ENCODE measurements at places on chromosomes 2 and 18.

GRCh38 chr2:32812316-32812715, 134.4 kb upstream of the LTBP1 start:
- DNase-seq = no peak

- no peak for DNase-seq
Measured at GRCh38 chr2:11910971-11911370, 164.5 kb downstream of the LPIN1 start.

DNA sequence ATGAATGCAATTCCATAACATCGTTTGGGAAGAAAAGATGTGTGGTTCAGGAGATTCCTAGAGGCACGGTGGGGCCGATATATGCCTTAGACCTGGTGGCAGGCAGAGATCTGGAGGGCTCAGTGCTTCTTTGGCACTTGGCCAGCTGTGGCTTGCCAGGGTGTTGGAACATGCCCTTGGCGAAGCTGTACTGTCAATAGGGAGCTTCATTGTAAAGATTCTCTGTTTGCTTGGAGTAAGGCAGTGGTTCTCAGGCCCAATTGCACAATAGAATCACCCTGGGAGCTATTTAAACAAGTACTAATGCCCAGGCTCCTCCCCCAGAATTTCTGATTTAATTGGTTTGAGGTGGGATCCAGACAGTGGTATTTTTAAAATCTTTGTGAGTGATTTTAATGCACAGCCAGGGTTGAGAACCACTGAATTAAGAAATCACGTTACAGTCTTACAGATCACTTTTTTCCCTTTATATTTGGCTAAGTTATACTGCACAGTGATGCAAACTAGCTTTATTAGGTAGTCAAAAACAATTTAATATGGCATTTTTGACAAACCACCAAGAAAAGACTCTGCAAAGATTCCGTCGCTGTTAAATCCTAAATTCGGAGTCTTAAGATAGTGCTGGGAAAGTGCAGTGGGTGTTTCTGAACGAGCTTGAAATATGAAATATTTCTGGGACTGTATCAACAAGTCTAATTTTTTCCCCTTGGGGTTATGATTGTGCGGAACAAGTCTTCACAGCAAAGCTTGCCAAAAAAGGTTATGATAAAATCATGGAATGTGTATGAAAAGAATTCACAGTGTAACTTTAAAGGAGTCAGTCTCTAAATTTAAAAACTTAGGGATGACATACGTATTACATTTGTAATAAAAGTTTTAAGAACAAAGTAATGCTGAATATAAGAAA, 78.0 kb downstream of the CRIM1 start:
- DNase-seq = no peak

DNA sequence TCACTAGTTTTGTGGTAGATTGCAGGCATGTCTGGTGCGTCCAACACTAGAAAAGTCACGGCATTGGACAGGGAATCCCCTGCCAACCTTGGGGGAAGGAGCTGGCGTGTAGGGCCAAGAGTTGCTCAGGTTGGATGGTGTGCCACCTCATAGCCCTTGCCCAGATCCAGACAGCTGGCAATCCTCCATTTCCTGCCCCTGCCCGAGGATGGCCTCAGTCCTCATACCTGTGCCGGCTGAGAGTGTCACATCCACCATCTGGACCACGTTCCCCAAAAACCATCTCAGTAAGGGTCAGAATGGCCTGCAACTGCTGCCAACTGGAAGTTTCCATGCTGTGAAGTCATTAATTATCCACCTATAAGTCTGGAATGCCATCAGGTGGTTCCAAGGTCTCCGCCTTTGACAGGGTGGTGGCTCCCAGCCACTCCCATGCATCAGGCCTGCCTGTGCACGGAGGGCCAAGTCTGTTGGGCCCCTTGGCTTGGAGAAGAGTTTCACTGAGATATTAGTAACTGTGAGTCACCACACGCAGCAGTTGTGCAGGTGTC, 55.0 kb downstream of the IMPA2 start:
- no peak for DNase-seq

- DNase-seq = no peak
Measured at GRCh38 chr2:39547811-39548719, 111.0 kb upstream of the MAP4K3 start.

- no peak for DNase-seq
Measured at GRCh38 chr2:143524119-143524553, 394.9 kb downstream of the ARHGAP15 start.

DNA sequence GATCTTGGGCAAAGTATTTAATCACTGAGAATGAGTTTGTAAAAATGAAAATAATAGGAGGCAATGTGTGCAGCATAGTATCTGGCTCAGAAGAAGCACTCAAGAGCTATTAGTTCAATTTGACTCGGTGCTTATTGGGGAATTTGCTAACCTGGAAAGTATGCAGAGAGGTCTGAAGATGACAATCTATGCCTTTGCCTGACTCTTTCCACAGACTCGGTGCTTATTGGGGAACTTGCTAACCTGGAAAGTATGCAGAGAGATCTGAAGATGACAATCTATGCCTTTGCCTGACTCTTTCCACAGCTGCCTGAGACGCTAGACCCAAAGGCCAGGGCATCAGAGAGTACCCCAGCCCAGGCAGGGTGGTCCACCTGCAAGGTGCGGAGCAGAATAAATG, 12.2 kb upstream of the SH3BP4 start:
- no peak for DNase-seq

GRCh38 chr2:121255358-121255757, 29.6 kb downstream of the TFCP2L1 start:
- no peak for DNase-seq

GRCh38 chr2:21251216-21251980, 127.6 kb downstream of the TDRD15 start:
- no peak for DNase-seq

DNA sequence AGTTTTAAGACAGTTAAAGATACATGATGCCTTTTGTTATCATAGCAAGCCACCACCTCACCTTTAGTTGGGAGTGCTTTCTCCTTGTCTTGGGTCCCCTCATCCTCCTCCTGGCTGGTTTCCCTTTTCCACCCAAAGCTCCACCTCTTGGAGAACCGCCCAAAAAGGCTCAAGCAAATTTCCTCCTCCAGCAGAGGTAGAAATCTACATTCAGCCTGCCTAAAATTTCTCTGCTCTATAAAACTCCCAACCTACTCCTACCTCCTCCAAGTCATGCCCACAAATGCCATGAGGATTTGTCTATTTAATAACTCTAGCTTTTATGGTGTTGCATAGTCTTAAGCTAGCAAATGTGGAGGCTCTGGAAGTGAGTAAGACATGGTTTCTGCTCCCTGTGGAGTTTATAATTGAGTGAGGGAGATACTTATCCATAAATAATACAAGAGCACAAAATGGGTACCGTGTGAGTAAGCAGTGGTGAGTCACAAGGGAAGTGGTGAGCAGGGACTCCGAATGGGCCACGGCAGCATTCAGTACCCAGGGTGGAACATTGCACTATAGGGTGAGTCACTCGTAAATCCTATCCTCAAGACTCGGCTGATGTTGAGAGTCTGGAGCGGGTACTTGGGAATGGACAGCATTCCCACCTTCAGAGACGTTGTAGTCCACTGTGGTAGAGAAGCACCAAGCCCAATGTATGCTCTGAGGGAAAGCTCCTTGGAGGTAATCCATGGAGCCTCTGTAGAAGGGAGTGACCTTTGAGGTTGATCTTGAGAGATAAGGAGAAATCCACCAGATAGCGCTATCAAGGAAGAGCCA, 146.3 kb downstream of the RTN4 start:
- DNase-seq = peak; percentile 27

DNA sequence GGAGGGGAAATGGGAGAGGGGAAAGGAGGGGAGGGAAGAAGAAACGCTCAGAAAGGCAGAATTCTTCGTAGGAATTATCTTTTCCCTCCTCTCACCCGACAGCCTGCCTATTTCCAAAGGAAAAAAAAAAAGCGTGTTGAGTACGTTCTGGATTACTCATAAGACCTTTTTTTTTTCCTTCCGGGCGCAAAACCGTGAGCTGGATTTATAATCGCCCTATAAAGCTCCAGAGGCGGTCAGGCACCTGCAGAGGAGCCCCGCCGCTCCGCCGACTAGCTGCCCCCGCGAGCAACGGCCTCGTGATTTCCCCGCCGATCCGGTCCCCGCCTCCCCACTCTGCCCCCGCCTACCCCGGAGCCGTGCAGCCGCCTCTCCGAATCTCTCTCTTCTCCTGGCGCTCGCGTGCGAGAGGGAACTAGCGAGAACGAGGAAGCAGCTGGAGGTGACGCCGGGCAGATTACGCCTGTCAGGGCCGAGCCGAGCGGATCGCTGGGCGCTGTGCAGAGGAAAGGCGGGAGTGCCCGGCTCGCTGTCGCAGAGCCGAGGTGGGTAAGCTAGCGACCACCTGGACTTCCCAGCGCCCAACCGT, at the start of gene GAD1:
TSS of gene GAD1 (plus strand) at position 384 of the 589 bp plus-strand sequence. CDS start 1,705 bp downstream, outside the sequence.
- DNase-seq = peak; percentile 43

GRCh38 chr2:99127981-99128380, 13.5 kb upstream of the C2orf15 start:
- DNase-seq = no peak

GRCh38 chr2:175203621-175204496, 22.3 kb upstream of the ATP5MC3 start:
- no peak for DNase-seq

DNA sequence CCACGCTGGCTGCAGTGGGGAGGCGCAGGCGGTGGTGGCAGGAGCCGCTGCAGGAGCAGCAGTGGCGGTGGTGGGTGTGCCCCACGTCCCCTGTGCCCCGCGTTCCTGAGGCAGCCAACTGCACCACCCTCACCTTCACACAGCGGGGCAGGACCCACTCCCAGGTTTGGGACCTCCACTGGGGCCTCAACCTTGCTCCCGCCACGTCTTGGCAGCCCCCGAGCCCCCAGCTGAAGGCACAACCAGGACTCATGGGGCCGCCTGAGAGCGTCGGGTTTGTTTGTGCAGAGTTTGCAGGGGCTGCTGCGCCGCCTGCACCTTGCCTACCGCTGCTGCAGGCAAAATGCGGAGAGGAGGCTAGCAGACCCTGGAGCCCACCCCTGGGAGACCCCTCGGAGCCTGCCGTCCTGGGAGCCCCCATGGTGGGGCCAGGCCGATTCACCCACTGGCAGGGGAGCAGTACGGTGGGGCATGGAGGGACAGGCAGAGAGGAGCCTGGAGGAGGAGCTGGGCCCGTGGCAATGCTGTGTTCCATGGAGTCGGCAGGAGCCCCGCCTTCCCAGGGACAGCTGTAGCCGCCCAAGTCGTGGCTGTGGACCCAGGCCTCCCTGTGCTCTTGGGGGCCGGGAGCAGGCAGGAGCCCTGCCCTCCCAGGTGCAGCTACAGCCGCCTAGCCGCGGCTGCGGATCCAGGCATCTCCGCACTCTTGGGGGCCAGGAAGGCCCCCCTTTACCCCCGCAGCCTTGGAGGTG, 14.7 kb upstream of the EML6 start:
- peak; percentile 9 for DNase-seq

DNA sequence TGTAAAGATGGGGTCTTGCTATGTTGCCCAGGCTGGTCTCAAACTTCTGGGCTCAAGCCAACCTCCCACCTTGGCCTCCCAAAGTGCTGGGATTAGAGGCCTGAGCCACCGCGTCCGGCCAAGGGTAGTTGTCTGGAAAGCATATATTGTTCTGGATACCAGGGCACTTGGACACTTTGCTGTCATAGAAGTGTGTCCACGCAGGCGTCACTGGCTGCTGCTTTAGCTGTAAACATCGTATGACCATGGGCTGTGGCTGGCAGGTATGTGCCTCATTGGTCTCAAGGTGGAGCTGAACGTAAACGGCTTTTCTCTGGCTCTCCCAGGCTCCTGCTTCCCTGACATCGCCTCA, 3.2 kb upstream of the GPR35 start:
- DNase-seq = no peak

DNA sequence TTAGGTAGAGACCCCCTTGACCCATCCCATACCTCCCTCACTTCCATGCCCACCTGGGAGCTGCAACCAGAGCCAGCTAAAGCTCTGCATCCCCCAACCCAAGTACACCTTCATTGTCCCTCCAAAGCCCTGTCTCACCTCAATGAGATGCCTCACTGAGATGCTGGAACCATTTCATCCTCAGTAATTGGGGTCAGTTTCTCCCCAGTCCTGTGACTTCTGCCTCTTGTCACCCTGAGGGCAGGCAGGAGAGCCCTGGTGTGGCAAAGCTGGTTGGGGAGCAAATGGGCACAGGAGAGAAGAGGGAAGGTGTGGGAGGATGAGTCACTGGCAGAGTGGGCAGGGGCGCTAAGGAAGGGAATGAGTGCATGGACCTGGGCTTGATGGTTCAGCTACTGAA, 27.9 kb upstream of the NT5DC4 start:
- no peak for DNase-seq

DNA sequence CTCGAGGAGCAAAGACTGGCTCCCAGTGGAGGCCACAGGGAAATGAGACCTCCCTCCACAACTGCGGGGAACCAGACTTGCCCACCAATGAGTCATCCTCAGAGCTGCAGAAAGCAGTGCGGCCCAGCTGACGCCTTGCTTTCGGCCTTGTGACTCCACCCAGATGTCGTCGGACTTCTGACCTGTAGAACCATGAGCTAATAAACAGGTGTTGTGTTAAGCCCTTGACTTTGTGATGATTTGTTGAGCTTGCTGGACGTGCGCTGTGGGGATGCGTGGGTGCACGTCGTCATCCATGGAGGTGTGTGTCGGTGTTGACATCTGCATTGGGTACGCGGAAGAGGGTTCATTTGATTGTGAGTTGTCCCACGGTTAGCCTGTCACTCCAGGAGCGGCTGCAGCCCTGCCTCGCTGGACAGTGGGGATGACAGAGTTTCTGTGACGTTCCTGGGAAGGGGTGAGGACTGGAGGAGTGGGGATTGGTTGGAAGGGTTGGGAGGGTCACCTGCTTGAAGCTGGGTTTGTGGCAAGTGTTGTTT, 154.1 kb downstream of the SH3BP4 start:
- no peak for DNase-seq

DNA sequence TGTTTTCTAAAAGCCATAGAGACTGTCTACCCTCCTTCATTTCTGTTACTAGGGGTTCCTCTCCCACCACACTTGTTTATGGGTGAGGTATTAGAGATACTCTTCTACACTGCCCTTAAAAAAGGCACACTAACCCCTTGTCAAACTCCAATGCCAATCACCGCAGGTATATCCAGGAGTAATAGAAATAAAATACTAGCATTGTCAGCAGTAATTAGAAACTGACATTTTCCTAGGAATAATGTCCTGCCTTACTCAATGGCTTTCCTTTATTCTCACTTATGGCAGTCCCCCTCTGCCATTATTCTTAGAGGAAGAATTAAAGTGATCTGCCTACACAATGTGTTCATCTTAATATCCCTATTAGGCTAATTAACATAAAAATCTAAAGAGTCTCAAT, 5.0 kb upstream of the BUB1 start:
- DNase-seq = no peak

DNA sequence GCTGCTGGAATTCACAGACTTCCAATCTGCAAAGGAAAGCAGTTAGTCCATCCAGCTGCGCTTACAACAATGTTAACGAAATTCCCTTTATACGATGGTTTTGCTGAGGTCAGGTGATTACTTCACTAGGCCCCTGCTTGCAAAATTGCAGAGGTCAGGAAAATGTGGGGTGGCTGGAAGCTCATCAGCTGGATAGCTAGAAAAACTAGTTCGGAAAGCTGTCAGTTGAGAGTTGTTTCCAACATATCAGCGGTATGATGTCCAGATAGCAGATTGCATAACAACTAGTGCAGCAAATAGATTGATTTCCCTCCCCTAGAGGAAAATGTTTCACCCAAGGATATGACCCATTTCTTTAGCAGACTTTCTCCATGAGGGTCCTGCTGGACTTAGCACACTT, 2021.1 kb upstream of the CELF4 start:
- DNase-seq = no peak

GRCh38 chr18:40031435-40031834, 1923.6 kb upstream of the PIK3C3 start:
- no peak for DNase-seq

GRCh38 chr2:241619597-241620418, 17.1 kb downstream of the THAP4 start:
- no peak for DNase-seq

GRCh38 chr2:71190656-71191569, 36.0 kb downstream of the PAIP2B start:
- DNase-seq = no peak

Measured in stimulated activated CD4-positive, alpha-beta T cell treated with anti-CD3 and anti-CD28 coated beads, TNF-alpha, amount 100 ng/mL, for 24 hours (primary cell).